ENCODE measurements at places on chromosomes 13 and 19.

DNA sequence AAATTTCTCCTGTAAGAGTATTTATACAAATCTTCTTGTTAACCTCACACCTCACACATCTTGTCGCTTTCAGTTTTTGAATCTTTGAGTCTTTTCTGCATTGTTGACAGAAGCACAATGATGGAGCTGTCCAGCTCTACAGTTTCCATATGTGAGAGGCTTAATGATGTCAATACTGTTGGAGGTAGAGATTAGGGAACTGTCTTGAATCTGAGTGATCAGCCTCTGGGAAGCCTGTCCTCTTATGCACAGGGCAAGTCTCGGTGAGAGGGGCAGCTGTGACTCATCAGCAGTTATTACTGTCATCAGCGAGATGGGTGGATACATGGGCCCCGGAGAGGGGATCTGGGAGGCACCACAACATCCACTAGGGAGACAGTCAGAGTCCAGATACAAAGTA, 4.6 kb upstream of the ITGBL1 start:
- no peak for DNase-seq

DNA sequence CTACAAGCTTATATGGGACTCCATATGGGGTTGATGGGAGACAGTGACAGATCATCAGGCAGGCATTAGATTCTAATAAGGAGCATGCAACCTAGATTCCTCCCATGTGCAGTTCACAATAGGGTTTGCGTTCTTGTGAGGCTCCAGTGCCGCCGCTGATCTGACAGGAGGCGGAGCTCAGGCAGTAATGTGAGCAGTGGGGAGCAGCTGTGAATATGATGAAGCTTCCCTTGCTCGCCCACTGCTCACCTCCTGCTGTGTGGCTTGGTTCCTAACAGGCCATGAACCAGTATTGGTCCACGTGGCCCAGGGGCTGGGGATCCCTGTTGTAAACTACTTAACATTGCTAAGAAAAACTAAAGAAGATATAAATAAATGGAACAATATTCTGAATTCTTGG, 378.4 kb downstream of the KCNRG start:
- DNase-seq: no peak

GRCh38 chr19:17086834-17087233, 11.3 kb downstream of the MYO9B start:
- no peak for DNase-seq

DNA sequence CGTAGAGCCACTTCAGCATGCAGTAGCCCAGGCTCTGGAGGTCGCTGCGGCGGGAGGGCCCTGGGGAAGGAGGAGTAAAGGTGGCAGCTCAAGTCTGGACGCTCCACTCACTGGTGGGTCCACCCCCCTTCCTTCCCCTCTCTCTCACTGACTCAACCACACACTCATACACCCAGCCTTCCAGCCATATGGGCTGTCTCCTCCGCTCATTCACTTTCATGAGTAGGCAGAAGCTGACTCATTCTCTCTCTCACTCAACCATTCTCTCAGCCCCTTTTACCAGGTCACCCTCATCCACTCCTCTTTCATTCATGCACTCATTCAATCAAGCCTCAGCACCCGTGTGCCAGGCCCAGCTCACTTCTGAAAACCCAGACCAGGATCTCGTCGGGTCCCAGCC, 27.5 kb upstream of the SIGLEC11 start:
- DNase-seq: no peak

DNA sequence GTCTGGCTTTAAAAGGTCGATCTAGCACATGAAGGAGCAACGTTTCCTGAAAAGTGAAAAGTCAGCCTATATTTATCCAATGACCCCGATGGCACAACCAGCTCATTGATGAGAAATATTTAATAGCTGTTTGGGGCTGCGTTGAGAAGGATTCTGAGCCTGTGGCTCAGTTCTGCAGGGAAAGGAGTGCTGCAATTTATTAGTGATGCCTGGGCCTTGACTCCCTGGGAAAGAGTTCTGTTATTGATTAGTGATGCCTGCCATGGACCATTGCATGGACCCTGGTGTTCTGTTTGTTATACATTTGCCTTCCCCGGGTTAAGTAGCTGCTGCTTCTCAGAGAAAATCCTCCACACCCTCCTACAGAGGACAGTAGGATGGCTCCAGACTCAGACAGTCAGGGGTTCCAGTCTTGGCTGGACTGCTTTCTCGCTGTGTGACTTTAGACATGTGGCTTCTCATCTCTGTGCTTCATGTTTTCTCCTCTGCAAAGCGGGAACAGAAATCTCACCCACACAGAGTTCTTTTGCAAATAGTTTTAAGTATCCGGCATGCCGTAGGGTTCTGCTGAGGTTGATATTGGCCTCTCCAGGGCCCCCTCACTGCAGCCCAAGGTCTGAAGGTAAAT, 17.7 kb upstream of the PTPRS start:
- DNase-seq: peak; percentile 31

GRCh38 chr13:55553701-55554100, 1587.0 kb upstream of the PRR20A start:
- DNase-seq: no peak

GRCh38 chr13:86299128-86299527, 499.9 kb upstream of the SLITRK6 start:
- no peak for DNase-seq

DNA sequence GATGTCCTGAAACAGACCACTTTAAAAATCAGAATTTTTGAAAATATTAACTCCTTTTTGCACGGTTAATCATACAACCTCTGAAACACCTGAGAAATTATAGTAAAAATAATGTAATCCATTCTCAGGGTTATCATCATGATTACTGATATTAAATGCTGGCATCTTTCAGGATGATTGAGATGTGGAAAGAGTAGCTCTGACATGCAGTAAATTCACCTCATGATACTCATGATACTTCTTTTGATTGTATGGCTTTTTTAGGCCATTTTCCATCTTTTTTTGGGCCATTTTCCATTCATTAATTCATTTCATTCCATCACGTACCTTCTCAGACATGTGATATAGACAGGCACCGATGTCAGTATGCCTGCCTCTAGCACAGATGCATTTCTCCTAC, 85.1 kb downstream of the FGF14 start:
- DNase-seq: no peak

DNA sequence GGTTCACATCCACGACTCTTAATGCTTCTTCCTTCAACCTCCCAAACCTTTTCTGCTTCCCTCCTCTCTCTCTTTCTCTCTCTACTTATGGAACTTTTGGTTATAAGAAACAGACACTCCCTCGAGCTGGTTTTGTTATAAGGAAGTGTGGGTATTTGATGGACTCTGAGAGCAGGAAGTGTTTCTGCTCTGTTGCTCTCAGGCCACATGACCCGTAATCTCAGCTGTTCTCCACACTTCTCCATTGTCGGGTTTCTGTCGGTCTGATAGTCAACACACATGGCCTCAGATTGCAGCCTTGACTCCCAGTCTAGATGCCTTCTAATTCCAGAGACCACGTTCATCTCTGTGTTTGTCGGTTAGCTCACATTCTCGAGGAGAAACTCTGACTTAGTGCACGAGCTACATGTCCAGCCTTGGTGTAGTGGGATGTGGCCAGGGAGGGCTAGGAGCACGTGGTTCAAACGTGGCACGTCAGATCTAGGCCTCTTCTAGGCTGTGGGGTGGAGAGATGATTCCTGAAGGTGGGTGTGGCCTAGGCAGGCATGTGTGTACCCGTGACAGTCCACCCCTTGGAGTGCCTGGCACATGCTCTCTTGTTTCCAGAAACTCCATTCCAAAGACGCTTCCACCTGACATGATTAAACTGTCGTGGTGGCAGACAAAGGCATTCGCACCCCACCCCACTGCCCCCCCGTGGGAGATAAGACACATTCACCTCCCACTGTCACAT, 26.3 kb downstream of the CNFN start:
- no peak for DNase-seq

DNA sequence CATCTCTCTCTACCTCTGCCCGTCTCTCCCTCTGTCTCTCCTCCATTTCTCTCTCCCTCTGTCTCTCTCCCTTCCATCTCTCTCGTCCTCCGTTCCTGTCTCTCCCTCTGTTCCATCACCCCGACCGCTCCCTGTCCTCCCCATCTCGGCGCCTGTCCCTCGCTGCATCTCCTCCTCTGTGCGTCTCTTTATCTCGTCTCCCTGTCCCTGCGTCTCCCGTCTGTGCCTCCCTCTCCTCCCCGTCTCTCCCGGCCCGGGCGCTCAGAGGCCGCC, 4.6 kb downstream of the GRIN2D start:
- no peak for DNase-seq

DNA sequence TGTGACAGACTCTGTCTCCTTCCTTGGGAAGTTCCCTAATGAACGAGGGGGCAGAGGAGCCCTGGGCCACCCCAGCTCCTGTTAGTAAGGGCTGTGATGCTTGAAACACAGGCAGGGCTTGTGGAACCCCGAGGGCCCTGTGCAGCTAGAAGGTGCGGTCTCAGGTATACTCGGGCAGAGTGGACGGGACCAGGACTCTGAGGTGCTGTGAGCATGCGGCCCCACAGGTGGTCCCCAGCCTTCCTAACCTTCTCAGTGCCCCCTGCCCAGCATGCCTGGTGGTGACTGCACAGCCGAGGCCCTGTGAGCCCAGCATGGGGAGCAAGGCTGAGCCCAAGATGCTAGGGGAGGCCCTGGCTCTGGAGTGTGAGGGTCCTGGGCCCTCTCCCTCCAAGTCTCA, 4.0 kb upstream of the SIGLEC8 start:
- DNase-seq: no peak

DNA sequence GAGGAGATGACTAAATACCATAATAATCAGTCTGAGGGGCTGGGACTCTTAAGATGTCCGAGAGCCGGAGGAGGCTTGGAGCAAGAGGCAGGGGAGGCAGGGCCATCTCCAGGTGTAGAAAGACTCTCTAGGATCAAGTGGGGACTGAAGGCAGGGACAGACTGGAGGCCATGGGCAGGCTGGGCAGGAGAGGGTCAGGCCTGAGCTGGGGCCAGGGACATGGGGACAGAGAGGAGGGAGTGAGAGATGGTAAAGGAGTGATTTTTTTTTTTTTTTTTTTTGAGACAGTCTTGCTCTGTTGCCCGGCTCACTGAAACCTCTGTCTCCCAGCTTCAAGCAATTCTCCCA, 2.2 kb downstream of the JOSD2 start:
- DNase-seq: no peak

DNA sequence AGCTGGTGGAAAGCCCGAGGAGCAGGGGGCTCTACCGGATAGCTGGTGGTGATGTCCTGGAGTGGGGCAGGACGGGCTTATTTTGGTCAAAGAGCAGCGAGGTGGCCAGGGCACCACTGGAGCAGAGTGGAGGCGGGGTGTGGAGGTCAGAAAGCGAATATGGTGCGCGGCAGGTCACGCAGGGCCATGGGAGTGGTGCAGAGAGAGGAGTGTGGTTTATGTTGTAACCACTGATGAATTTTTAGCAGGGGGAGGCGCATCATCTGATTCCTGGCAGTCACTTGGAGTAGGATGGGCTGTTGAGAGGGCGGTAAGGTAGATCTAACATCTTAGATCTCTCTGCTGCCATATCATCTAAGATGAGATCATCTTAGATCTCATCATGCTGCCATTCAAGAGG, 1.4 kb upstream of the ZNF414 start:
- no peak for DNase-seq

GRCh38 chr13:72198967-72199560, 332.1 kb upstream of the DACH1 start:
- no peak for DNase-seq

DNA sequence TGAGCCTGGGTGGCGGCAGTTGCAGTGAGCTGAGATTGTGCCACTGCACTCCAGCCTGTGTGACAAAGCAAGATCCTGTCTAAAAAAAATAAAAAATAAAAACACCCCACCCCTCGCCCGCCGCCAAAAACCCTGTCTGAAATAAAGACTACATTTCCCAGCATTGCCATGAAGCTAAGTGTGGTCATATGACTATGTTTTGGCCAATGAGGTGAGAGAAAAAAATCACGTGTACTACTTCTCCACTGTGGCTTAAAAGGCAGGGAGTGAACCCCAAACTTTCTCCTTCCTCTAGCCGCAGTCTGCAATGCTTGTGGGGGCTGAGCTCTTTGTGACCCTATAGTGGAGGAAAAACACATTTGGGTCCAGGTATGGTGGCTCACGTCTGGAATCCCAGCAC, 54.9 kb downstream of the COLGALT1 start:
- peak; percentile 67 for DNase-seq

- peak; percentile 55 for DNase-seq
These were observed 661 bp upstream of the MIR17HG start for GRCh38 chr13:91346850-91347201.

DNA sequence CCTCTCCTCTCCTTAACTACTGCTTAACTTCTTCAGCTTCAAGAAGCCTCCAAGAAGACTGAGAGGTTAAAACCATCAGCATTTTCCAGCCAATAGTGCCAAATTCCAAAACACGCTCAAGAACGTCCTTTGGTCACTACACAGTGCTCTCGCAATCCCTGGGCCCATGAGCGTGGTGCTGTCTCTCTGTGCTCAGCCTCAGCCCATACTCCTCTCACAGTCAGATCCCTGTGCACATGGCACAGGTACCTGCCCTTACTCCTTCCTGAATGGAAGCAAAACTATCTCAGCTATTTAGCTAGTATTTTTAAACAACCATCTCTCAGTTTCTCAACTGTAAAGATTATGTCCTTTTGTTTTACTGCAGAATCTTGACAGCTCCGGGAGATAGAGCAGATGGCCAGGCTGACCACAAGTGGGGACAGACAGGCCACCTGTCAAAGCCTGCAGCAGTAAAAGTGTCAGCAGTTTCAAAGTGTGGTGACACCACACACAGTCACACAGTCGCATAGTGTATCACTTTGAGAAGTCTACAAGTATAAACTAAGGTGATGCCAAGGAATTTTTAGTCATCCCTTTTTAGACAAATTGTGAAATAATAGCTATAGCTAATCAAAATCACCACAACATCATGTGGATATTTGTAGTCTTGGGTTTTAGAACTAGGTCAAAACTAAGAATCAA, 35.7 kb downstream of the DZIP1 start:
- no peak for DNase-seq

- no peak for DNase-seq
These were observed 495.6 kb downstream of the SLITRK6 start for GRCh38 chr13:85303630-85304029.

GRCh38 chr13:52933099-52933498, 84.7 kb upstream of the PCDH8 start:
- no peak for DNase-seq

GRCh38 chr19:294946-295686, 3.9 kb upstream of the PLPP2 start:
- peak; percentile 57 for DNase-seq

DNA sequence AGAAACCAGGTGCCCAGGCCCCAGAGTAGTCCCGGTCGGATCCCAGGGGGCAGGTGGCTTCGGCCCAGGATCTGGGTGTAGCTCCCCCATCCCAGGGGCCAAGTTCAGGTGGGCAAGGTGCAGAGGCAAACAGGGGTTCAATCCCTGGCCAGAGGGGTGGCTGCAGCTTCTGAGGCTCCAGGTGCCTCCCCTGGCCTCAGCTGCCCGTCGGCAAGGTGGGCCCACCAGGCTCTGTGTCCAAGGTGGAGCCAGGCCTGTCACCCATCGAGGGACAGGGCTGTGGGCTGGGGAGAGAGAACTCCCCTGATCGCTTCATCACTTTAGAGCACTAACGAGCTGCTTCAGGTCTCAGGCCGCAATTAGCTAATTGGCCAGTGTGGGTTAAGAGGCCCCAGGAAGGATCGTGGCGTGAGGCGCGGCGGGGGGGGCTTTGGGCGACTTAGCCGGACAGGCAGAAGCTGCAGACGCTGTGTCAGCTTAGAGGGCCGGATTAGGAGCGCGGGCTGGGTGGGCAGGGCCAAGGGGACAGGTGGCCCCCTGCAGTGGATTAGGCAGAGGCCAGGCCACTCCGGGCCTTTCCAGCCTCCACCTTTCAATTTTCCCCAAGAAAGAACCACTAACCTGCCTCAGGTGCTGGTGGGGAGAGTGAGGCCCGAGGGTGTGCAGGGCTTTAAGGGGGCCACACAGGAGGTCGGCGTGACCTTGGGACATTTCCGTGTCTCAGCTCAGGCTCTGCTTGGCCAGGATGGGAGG, 2.8 kb upstream of the RAX2 start:
- DNase-seq: no peak
